Fibroblast of gingiva (primary cell): ENCODE measurements at places on chromosomes 3 and 15.
A peak's percentile ranks its signal among the peaks of the same experiment; 100 is the strongest.

DNA sequence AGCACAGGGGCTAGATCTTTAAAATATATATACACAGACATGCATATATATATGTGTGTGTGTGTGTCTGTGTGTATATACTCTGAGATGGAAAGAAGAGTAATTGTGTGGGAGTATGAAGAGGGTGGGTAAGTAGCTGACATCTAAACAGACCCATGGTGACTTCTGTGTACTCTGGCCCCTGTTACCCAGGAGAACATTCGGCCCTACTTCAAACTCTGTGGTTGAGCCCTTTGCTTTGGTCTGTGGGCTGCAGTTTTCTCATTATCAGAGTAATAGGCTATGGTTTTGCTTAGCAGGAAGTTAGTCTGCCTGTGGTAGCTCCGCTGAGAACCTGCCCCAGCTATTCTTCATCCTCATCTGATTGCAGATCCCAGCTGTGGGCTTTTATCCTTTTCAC lies 141.4 kb downstream of the RBPMS2 start:
- DNase-seq = no peak

- DNase-seq = peak; percentile 56
Measured at GRCh38 chr3:11803977-11804892, 42.5 kb downstream of the TAMM41 start.

- DNase-seq = no peak
Measured at GRCh38 chr3:79767194-79767904, 449 bp downstream of the ROBO1 start.

DNA sequence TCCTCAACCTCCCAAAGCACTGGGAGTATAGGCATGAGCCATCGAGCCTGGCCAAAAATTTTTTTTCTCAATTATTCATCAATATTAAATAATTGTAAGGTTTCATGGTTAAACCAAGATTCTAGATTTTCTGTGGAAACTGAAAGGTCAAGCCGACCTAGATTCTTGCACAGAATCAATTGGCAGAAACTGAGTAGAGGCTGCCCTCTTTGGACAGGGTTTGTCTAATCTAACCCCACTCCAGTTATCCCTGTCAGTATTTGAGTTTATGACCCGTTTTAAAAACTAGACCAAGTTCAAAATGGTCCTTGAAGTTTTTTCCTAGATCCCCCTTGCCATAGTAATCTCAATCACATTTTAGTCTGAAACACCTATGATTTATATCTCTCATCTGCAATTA lies 8.6 kb upstream of the ADAM10 start:
- peak; percentile 39 for DNase-seq

DNA sequence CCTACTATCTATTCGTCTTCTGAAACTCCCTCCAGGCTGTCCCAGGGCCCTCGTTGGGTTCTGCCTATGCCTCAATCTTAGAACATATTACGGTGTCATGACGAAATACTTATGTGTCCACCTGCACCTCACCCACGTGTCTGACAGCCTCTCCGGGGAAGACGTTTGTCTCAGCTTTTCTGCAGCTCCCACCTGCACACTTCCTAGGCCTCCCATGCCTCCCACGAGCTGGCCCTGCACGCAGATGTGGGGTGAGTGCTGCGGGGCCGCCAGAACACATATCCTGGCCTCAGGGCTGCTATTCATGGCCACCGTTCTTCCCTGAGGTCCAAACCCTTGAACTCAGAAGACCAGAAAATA lies 7.1 kb upstream of the MUSTN1 start:
- DNase-seq = no peak

- DNase-seq = no peak
Measured at GRCh38 chr15:76913737-76914136, 8.6 kb upstream of the SCAPER start.

GRCh38 chr3:4508048-4508981 lies 15.2 kb downstream of the ITPR1 start:
- no peak for DNase-seq

DNA sequence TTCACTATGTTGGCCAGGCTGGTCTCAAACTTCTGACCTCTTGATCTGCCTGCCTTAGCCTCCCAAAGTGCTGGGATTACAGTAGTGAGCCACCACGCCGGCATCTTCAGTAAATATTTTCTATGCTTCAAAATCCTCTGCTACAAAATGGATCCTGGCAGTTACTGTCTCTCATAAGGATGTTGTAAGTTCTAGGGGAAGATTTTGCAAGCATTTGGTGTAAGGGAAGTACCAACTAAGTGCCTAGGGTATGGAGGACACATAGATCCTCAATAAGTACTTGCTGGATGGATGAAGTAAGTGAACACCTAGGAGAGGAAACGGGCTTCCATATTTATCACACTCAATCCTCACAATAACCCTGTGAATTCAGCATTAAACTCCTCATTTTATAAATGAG lies 6.6 kb downstream of the TM4SF4 start:
- DNase-seq = no peak

DNA sequence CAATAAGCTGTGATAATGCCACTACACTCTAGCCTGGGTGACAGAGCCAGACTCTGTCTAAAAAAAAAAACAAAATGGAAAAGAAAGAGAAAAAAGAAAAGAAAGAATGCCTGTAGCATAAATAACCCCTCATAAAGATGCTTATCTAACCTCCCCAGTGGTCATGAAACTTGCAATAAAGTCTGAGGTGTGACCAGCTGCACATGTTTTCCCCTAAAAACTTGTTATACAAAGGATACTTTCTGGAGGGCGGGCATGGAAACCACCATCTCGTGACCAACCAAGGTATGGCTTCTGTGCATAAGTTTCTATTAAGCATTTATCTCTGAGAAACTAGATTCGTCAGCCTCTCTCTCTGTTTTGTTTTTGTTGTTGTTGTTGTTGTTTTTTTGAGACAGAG lies 21.8 kb downstream of the CCDC32 start:
- no peak for DNase-seq

- DNase-seq = no peak
Measured at GRCh38 chr3:109888026-109888425, 550.7 kb upstream of the DPPA4 start.

DNA sequence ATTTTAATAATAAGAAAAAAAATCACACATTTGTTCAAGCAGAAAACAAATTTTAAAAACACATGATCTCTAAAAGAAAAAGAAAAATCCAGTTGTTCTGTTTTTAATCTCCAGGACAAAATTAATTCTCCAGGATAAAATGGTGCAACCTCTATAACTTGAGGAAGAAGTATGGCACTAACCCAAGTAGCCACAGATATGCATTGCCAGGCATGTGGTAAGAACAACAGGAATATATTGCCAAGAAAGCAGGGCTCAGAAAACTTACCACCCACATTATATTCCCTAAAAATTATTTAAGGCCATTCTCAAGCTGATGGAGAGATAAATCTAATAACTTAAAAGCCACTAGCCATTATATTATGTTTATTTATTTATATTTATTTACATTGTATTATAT lies 295.7 kb upstream of the TMCO5A start:
- DNase-seq = no peak

GRCh38 chr3:16426665-16427064 lies 86.8 kb downstream of the RFTN1 start:
- no peak for DNase-seq

GRCh38 chr3:41525303-41526064 lies 326.2 kb downstream of the CTNNB1 start:
- no peak for DNase-seq
